ENCODE measurements at places on chromosomes 3 and 15.

- no peak for DNase-seq
- H3K4me1 ChIP-seq, result no peaks in the 10 kb centered on the region
- peaks cover 13% of the 10 kb centered on the region for H3K27me3 ChIP-seq
Measured at GRCh38 chr15:100930306-100930848, 11.2 kb downstream of the LRRK1 start.

- no peaks in the 10 kb centered on the region for H3K27me3 ChIP-seq
- H3K36me3 ChIP-seq, result peaks cover 6% of the 10 kb centered on the region
- no peak for DNase-seq
- no peak overlapping the region for H3K27ac ChIP-seq
Measured at GRCh38 chr3:120039642-120040610, 54.3 kb downstream of the GSK3B start.

DNA sequence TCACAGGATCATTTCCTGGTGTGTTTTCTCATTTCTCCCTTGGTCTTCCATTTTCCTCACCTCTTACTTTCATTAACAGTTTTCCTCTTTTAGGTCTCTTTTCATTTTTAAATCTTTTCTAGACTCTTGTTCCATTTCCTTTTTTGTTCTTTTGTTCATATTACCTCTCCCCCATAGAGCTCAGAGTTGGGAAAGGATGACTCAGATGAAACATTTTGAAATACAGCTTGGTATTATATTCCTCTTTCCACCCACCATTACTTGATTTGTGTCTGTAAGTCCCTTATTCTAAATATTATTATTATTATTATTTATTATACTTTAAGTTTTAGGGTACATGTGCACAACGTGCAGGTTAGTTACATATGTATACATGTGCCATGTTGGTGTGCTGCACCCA, 153.1 kb downstream of the VGLL3 start:
- H3K4me1 ChIP-seq, result no peaks in the 10 kb centered on the region
- no peak overlapping the region for H3K27ac ChIP-seq
- no peak for DNase-seq
- H3K36me3 ChIP-seq, result no peaks in the 10 kb centered on the region

DNA sequence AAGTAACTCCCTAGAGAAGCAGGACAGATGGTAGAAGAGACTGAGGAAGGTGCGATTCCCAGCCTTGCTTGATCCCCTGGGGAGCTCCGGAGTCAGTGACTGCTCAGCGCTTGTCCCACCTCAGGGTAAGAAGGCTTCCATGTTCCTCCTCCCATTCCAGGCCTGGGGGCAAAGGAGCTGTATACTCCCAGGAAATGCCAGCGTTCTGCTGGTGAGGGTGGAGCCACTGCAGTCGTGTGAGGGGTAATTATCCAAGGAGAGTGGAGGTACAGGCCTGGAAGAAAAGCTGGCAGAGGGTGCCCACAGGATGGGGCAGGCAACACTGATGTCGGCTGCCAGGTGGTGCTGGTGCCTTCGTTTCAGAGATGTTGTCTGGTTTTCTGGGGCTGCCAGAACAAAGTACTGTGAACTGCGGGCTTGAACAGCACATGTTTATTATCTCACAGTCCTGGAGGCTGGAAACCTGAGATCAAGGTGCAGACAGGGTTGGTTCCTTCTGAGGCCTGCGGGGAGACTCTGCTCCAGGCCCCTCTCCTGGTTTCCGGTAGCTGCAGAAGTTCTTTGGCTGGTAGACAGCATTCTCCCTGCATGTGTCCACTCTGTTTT, 12.1 kb upstream of the APBA2 start:
- no peaks in the 10 kb centered on the region for H3K36me3 ChIP-seq
- DNase-seq, result peak; percentile 42
- peaks cover 4% of the 10 kb centered on the region for H3K27me3 ChIP-seq
- H3K4me1 ChIP-seq, result peaks cover 20% of the 10 kb centered on the region
- H3K27ac ChIP-seq, result no peak overlapping the region

DNA sequence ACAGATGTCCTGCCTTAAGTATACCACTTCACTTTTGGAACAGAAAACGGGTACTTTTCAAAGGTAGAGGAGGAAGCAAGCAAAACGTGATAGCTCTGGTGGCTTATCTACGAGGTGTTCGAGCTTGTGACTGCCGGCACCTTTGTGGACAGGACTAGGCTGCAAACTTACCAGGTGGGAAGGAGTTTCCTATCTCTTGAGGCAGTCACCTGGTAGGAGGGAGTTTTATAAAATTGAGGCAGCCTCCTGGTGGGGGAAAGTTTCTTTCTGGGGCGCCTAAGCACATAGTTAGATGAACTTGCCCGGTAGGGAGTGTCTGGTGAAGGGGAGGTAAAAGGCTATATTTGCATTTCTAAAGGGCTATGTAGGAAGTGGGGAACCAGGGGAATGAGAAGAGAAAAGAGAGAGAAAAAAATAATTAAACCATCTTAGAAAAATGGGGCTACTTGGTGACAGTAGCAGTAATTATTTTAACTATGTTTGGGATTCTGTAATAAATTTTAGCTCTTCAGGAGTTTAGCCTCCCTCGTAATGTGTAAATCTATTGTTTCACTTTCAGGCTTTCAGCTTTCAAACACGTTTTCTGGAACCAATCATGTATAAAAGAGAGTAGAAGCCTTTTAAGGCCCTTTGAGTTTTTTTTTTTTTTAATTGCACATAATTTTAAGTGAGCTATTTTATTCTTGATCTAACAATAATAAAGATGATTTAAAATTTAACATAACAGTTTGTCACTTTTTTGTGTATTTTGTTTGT, 131.0 kb downstream of the IL5RA start:
- peaks cover 2% of the 10 kb centered on the region for H3K27me3 ChIP-seq
- no peak for DNase-seq
- H3K27ac ChIP-seq, result no peak overlapping the region
- H3K36me3 ChIP-seq, result no peaks in the 10 kb centered on the region
- H3K4me3 ChIP-seq, result no peak overlapping the region

GRCh38 chr3:160398820-160399124, 253 bp downstream of the IFT80 start:
- H3K27me3 ChIP-seq, result peaks cover 9% of the 10 kb centered on the region
- no peaks in the 10 kb centered on the region for H3K36me3 ChIP-seq
- peak overlapping the region; percentile 82 for H3K27ac ChIP-seq
- peak overlapping the region; percentile 65 for H3K4me3 ChIP-seq
- peaks cover 13% of the 10 kb centered on the region for H3K4me1 ChIP-seq

DNA sequence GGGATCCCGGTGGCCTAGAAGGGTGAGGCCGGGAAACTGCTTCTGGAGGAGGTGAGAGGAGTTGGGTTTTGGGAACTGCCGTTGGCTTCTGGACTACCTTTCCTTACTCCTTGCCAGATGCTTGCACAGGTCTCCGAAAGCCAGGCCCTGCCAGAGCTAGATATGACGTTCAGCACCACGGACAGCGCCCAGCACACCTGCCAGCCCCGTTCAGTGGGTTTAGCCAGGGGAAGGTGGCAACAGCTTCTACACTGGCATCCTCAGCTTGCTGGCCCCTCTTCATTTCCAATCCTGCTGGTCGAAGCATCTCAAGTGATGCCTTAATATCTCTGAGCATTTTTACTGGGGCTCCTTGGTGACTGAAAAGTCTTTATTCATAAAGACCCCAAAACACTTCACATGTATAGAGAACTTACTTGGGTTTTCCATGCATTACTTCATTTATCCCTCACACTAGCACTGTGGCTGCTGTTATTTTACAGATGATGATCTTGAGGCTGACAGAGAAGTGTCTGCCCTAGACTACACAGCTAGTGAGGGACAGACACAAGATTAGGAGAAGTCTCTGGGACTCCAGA, 21.9 kb downstream of the HCN4 start:
- peak; percentile 39 for DNase-seq
- H3K27ac ChIP-seq, result no peak overlapping the region
- H3K27me3 ChIP-seq, result no peaks in the 10 kb centered on the region

DNA sequence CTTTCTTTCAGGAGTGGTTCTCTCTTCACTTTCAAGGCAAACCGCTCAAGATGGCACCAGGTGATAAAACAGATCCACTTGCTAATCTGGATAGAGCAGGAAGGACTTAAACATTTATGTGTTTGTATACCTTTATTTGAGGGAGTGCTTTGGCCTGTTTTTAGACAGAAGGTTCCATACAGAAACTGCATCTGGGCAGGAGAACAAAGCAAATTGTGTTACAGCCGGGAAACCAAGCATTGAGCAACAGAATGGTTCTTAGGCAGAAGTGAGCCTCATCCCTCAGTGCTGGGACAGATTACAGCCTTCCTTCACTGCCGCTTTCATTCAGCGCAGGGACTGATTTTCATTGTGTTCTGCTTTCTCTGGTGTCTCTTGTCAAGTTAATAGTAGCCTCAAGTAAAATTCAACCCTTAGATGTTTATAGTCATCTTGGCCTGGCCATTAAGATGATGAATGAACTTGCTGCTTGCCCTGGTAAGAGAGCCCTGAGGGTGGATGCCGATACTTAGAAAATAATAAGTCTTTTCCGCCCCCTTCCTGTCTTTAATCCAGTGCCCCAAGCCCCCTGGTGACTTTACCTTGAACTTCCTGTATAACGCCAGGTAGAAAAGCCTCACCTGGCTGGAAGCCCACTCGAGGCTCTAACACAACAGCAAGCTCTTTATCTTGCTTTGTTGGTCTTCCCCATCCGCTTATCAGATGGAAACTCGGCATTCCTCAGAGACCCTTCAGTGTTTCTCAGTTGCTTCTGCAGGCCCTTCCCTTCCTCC, 168.0 kb upstream of the CTDSPL start:
- no peaks in the 10 kb centered on the region for H3K4me1 ChIP-seq
- no peak overlapping the region for H3K4me3 ChIP-seq
- H3K27me3 ChIP-seq, result peaks cover 11% of the 10 kb centered on the region
- no peaks in the 10 kb centered on the region for H3K36me3 ChIP-seq

- H3K27me3 ChIP-seq, result peaks cover 4% of the 10 kb centered on the region
- peaks cover 10% of the 10 kb centered on the region for H3K36me3 ChIP-seq
- H3K4me1 ChIP-seq, result peaks cover 13% of the 10 kb centered on the region
- H3K4me3 ChIP-seq, result no peak overlapping the region
- H3K27ac ChIP-seq, result no peak overlapping the region
- DNase-seq, result no peak
Measured at GRCh38 chr15:90205050-90205848, 4.1 kb downstream of the SEMA4B start.

Data from T-cell (primary cell).